Stimulated activated CD4-positive, alpha-beta T cell treated with anti-CD3 and anti-CD28 coated beads, Interleukin-15, amount 100 ng/mL, for 1 hour (primary cell): ENCODE measurements at places on chromosomes 16 and 17.

DNA sequence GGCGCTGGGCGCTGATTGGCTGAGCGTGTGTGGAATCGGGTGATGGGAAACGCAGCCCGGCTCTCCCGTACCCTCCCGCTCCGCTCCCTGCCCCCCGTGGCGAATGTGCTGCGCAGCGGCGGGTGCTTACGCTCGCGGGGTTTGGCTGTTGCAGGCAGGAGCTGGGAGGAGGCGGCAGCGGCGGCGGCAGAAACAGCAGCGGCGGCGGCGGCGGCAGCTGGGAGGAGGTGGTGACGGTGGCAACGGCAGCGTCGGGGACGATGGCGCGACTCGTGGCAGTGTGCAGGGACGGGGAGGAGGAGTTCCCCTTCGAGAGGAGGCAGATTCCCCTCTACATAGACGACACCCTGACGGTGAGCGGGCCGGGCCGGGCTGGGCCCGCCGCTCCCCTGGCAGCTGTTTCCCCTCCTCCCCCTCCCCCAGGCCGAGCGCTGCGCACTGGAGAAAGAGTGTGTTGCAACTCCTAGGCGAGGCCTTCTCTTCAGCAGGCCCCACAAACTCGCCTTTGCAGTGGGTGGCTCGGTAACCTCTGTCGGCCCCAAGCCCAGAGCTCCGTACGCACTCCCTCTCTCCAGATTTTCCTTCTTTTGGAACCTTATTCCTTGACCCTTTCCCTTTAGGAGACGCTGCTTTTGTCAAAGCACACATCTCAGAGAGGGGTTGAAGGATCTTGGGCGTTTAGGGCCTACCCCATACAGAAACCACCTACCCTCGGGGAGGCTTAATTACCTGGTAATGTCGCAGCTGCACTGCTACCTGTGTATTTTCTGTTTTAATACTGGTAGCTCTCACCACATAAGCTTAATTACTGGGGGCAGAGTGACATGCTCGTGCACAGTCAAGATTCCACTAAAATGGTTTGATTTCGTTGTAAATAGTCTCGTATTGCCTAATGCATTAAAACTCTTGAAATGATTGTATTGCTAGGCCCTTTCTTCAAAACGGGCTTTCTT lies 1.0 kb downstream of the GGNBP2 start:
- peak; percentile 95 for DNase-seq

DNA sequence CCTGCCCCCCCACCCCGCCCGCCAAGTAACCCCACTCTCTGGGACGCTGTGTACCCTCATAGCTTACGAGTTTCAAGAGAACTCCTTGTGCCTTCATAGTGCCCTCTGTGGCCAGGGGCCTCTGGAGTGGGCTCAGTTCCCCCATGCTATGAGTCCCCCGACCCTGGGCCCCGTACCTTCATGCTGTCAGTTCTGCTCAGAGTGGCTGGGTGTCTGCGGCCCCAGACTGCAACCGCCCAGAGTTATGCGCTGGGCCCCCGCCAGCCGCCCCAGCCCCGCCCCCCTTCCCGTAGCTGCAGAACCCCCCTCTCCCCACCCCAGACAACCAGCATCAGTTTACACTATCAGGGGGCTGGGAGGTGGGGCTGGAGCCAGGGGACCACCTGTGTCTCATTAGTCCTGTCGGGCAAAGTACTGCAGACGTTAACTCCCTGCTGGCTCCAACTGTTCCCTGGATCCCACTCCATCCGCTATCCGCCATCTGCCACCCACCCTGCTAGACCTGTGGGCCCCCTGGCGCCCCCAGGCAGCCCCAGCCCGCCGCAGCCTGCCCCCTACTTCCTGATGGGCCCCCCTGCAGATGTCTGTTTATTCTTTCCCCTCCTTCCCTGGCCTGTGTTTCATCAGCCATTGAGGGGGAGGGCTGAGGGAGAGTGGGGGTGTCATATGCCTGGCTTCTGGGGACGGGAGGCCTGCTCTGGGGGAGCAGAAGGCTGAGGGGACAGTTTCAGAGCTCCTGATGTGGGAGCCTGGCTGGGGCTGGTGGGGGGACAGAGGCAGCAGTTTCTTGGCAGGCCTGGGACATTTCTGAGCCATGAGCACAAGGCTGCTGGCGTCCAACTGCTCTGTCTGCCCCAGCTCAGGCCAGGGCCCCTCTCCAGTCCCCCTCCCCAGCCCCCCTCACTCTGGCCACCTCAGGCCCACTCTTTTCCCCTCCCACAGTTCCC lies at the start of gene MFAP4:
Gene MFAP4, minus strand, starts transcription at position 217 of the 947 bp plus-strand sequence. Its CDS starts 35 bp downstream, at position 182.
- DNase-seq = no peak

- DNase-seq = no peak
Observed at GRCh38 chr16:4532238-4532637, 6.3 kb downstream of the CDIP1 start.

GRCh38 chr17:10879190-10879836 lies 41.4 kb upstream of the PIRT start:
- DNase-seq = no peak

GRCh38 chr17:4859816-4860625 lies 26.9 kb downstream of the MINK1 start:
- DNase-seq = no peak

GRCh38 chr17:1188812-1189504 lies 9.2 kb upstream of the ABR start:
- DNase-seq = no peak

DNA sequence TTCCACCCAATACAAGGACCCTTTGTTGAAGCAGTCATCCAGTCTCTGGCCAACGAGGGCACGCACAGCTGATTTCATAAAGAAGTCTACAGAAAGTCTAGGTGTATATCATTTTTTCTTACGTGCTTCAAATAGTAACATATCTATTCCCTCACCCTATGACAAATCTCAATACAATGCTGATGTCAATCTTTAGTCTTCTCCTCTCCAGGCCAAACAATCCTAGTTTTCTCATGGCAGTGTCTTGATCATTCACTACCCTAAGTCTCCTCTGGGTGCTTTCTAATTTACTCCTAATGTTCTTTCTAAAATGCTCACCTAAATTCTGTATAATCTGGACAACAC lies 92.6 kb downstream of the CACNG1 start:
- no peak for DNase-seq

- DNase-seq = no peak
Observed at GRCh38 chr17:50779747-50780353, 12.5 kb upstream of the ANKRD40CL start.

DNA sequence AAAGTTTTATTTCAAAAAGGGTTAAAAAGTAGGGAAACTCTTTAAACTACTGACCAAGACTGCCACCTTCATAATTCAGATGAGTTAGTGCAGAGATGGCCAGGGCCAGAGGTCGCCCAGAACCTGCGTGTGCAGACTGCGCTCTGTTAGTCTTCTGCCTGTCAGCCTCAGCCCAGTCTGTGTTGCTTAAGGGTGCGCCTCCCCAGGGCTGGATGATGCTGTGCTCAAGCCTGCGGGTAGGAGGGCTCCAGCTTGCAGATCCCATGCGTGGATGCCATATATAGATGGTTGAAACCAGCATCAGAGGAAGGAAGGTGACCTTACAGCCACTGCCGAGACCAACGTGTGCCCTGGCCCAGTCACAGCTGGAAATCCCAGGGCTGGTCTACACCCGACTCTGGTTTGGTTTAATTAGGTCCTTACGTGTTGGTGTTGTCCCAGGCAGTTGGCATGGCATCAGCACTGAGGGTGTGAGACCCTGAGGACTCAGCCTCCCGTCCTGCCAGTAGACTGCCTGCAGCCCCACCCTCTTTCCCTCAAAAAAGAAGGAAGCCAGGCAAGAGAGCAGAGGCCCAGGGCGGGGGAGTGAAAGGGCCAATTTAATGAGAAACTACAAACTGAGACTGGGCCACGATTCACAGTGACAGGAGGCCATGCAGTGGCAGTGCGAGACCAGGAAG lies 27.7 kb downstream of the CDIP1 start:
- DNase-seq = no peak

DNA sequence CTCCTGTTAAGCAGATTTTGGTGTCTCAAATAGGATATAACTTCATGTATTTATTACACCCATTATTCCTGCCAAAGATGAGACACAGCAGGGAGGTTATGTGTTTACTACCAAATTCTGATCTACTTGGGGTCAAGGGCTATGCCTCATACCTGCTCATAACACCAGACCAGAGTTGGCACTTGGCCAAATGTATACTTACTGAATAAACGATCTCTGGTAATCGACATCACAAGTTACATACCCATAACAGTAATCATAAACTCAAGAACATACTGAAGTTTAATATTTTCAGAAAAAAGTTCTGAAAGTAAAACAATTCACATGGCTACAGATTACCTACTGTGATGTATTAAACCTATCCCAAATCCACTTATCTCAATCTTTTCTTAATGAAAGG lies 2.9 kb downstream of the TMEM170A start:
- DNase-seq = no peak

- DNase-seq = no peak
Observed at GRCh38 chr17:10360578-10360977, 12.2 kb downstream of the MYH13 start.

DNA sequence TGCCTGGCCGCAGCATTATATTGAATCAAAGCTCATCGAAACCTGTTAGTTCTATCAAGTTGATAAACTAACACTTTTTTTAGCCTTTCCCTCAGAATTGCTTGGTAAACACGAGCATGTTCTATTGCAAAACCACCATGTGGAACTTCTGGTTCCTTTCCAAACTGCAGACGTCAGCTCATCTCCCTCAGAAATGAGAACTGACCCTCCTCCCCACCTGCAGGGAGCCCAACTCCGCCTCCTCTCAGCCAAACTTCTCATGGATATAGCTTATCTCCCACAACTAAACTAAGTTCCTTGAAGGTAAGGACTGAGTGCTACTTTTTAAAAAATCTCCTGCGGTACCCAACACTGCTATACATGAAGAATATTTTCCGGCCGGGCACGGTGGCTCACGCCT lies 6.7 kb downstream of the SHMT1 start:
- no peak for DNase-seq

GRCh38 chr16:70160388-70160787 lies 13.2 kb upstream of the CLEC18C start:
- DNase-seq = no peak

GRCh38 chr16:84166796-84167695 lies 19.8 kb downstream of the TAF1C start:
- no peak for DNase-seq

DNA sequence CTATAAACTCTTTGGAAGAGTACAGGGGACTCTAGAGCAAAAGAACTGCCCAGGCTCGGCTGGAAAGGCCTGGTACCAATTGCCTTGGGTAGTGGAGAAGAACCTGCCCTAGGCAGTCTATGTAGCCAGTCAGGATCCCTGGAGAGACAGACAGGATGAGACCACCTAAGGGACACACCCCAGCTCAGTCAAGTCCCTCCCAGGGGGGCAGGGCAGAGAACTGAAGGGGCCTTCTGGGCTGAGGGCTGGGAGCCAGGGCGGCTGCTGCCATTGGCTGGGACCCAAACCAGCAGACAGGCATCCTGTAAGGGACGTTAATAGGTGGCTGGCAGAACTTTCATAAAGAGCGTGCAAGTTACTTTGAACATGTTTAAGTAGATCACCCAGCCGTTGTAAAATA lies 12.8 kb upstream of the SLC38A8 start:
- no peak for DNase-seq

DNA sequence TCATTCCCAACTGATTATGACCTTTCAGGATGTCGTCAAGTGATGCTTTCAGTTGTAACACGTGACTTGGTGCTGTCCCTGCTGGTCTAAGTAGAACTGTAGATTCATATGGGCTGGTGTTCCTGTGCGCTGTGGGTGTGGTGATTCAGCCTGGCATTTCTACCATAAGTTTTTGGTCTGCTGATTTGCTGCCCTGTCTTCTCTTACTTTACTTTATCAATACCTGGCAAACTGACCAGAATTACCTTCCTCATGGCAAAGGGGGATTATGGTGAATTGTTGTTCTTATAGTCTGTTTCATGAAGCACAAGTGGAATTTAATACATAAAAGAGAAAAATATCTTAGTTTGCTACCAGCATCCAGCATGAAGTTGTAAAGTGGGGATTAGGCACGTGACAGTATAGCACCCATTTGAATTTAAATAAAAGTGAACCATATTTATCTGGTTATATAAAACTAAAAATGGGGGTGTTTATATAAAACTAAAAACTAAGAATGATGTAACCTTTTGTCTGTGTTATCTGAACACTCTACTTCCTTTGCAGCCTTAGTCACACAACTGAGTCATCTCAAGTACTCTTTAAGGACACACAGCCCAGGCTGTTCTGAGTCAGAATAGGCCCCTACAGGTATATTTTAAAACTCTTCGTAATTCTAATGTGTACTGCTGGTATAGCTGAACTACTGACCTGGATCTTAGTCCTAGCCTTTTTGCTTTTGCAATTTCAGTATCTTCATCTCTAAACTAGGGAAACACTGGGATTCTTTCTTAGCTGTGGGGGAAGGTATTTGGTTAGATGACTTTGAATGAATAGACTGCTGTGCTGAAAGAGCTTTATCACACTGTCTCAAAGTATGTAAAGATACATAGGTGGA lies 28.3 kb downstream of the TTC19 start:
- DNase-seq = peak; percentile 24

- no peak for DNase-seq
Observed at GRCh38 chr16:11066261-11066870, 122.0 kb downstream of the CLEC16A start.

GRCh38 chr16:76235426-76235825 lies 41.8 kb upstream of the CNTNAP4 start:
- DNase-seq = no peak

GRCh38 chr16:23416816-23417215 lies 36.2 kb downstream of the COG7 start:
- no peak for DNase-seq

DNA sequence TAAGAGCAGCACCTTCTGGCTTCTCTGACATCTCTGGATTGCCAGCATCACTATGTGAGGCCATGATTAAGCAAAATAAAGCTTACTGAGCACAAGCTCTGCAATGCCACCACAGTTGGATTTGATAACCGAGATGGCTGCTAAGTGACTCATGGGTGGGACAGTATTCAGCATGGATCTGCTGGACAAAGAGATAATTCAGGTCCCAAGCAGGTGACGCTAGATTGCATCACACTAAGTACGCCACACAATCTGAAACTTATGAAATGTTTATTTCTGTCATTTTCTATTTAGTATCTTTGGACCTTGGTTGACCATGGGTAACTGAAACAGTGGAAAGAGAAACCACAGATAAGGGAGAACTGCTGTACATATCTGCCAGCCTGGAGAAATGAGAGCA lies 27.4 kb downstream of the CDRT15 start:
- no peak for DNase-seq

GRCh38 chr16:57185446-57185944 lies 344 bp downstream of the PSME3IP1 start:
- DNase-seq = no peak
